ENCODE measurements at places on chromosomes 1 and 21.

GRCh38 chr1:117061986-117062415, 1.9 kb downstream of the TTF2 start:
- DNase-seq: no peak

GRCh38 chr1:243244432-243244841, 10.6 kb downstream of the CEP170 start:
- DNase-seq: no peak

- peak; percentile 84 for DNase-seq
Measured at GRCh38 chr1:202807926-202808757, at the start of gene KDM5B. TSS of gene KDM5B (minus strand) at chr1:202808421. CDS start at chr1:202808305, 116 bp downstream.

GRCh38 chr21:26572702-26573381, at the start of gene CYYR1:
TSS of gene CYYR1 (minus strand) at chr21:26573286. CDS start at chr21:26572940, 346 bp downstream.
- peak; percentile 68 for DNase-seq

GRCh38 chr1:198867182-198867581, 228.3 kb downstream of the PTPRC start:
- DNase-seq: no peak

- DNase-seq: no peak
Measured at GRCh38 chr1:109886827-109887226, 23.8 kb upstream of the CSF1 start.

DNA sequence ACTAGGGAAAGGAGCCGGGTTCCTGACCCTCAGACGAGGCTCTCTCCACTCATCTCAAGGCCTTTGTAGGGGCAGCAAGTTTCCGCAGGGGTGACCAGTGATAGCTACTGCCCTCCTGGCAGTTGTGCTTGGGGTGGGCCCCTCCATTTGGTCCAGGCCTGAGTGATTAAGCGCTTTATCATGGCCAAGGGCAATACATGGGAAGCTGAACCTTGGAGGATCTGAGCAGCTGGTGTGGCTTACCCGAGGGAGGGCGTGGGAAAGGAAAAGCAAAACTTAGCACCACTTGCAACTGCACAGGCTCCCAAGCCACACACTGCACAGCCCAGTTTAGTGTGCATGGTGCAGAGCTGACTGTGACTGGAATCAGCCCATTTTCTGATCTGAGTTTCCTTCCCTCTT, 47.8 kb downstream of the GADD45A start:
- DNase-seq: no peak

DNA sequence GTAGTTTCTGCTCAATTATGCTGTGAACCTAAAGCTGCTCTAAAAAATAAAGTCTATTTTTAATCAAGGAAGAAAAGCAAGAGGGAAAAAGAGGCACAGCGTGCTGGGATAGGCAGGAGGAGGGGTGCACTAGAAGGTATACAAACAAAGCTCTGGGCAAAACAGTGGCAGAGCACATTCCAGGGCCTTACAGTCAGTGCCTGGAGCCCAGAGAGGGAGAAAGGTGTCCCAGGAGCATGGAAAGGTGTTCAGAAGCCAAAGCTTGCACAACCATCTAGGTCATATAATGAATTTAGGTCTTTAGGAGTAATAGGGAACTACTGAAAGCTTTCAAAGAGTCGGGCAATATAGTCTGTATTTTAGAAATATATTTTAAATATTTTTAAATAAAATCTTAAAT, 163.6 kb upstream of the PALMD start:
- no peak for DNase-seq

GRCh38 chr1:232853994-232854797, 49.0 kb downstream of the MAP10 start:
- no peak for DNase-seq

GRCh38 chr1:84892705-84893618, at the start of gene LPAR3:
TSS of gene LPAR3 (minus strand) at chr1:84893206. CDS start at chr1:84866120, 27,086 bp downstream.
- DNase-seq: peak; percentile 54

DNA sequence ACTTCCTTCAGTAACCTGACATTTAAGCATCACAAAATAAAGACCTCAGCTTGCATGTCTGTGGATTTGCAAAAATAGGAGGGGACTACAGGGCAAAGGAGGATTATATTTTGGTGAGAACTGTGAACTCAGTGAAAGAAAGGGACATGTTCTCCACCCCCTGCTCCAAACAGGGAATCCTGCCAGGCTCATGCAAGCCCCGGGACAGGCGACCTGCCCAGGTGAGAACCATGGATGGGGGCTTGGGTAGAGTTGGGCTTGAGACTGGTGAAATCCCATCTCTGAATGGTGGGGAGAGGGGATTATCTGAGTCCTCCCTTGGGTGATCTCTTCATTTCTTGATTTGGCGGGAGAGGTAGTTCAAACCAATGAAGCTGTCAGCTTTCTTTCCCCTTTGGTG, 110.1 kb downstream of the SUSD4 start:
- no peak for DNase-seq

- DNase-seq: no peak
Measured at GRCh38 chr1:188061881-188062280, 1233.1 kb downstream of the PLA2G4A start.

DNA sequence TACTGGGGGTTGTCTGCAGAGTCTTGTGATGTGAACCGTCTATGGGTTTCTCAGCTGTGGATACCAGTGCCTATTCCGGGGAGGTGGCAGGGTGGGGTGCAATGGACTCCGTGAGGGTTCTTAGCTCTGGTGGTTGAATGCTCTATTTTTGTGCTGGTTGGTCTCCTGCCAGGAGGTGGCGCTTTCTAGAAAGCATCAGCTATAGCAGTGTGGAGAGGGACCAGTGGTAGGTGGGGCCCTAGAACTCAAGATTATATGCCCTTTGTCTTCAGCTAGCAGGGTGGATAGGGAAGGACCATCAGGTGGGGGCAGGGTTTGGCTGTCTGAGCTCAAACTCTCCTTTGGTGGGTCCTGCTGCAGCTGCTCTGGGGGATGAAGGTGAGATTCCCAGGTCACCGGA, 127.3 kb upstream of the PLD5 start:
- DNase-seq: no peak

GRCh38 chr1:234498448-234499118, 19.6 kb upstream of the TARBP1 start:
- no peak for DNase-seq

GRCh38 chr21:43193651-43194302, 25.0 kb downstream of the CRYAA start:
- peak; percentile 50 for DNase-seq

- DNase-seq: no peak
Measured at GRCh38 chr1:208437401-208437800, 193.2 kb upstream of the PLXNA2 start.

- DNase-seq: no peak
Measured at GRCh38 chr1:63827411-63828321, 53.8 kb downstream of the ROR1 start.

DNA sequence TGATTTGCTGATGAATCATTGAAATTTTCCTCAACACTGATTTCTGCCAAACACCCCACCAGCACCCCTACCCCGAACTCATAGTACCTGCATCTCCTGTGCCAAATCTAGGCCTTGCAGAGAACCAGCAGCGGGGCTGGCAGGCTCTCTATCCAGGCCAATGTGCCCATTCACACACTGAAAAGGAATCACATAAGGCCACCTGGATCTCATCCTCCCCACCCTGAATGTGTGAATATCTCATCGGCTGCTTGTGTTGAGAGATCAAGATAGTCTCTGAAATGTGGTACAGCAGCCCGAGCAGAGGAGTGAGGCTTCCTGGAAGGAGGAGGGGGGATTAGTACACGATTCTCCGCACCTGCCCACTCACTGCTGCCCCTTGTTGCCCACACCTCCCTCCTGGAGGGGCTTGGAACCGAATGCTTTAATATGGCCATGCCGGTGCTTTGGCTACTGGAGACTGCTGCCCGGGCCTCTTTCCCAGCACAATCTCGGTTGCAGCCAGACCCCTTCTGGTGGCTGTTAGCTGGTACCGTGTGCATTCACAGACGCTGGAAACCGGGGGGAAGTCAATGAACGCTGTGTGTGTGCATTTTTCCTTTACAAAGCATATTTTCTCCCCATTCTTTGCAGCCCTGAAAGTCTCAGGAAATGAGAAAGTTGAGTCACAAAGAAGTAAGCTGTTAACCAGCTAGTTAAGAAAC, 619.5 kb downstream of the MATN1 start:
- DNase-seq: no peak

DNA sequence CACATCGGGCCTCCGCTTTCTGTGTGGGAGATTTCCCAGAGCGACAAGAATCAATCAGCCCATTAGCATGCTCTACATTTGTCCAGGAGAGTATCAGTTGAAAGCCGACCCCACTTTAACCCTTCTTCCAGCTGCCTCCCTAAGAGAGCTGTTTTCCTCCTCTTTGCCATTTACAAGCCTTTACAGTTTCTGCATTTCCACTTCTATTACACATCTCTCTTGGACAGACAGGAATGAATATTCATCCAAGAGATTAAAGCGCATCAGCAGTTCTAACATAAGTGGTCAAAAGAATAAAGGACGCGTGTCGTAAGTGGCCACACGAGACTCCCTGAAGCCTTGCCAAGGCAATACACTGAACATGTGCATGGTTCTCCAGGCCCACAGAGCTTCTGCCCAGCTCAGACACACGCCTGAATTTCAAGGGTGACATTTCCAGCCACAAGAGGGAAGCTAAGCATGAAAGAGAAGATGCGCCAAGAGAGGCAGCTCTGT, 47.3 kb downstream of the FAM78B start:
- no peak for DNase-seq

DNA sequence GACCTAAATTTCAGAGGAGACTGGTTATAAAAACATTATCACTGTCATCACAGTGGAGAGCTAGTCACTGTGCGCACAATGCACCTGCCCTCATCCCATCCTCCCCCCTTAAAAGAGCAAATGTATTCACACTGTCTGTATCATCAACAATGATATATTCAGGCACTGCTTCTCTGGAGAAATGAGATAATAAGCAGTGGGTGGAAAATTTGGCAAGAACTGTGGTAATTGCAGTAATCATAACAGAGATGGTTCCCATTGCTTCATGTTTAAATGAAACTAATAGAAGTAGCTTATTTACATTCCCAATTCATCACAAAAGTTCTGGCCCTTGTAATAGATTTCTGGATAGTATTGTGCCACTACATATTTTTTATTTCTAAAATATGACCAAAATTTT, 867.4 kb upstream of the ADGRL2 start:
- DNase-seq: no peak

- no peak for DNase-seq
Measured at GRCh38 chr1:54375712-54376429, 30.3 kb downstream of the SSBP3 start.

- DNase-seq: peak; percentile 79
Measured at GRCh38 chr1:7070389-7071029, 285.3 kb downstream of the CAMTA1 start.

- peak; percentile 76 for DNase-seq
Measured at GRCh38 chr1:204410688-204411450, 748 bp downstream of the PPP1R15B start.

- DNase-seq: no peak
Measured at GRCh38 chr1:118556936-118557335, 371.9 kb upstream of the SPAG17 start.

- no peak for DNase-seq
Measured at GRCh38 chr1:247288341-247288740, 32.5 kb downstream of the VN1R5 start.

GRCh38 chr1:107546576-107546975, 405.7 kb downstream of the NTNG1 start:
- no peak for DNase-seq

GRCh38 chr1:55194851-55195250, 20.3 kb downstream of the USP24 start:
- DNase-seq: no peak

GRCh38 chr1:46606255-46606965, 2.3 kb upstream of the MKNK1 start:
- DNase-seq: no peak

DNA sequence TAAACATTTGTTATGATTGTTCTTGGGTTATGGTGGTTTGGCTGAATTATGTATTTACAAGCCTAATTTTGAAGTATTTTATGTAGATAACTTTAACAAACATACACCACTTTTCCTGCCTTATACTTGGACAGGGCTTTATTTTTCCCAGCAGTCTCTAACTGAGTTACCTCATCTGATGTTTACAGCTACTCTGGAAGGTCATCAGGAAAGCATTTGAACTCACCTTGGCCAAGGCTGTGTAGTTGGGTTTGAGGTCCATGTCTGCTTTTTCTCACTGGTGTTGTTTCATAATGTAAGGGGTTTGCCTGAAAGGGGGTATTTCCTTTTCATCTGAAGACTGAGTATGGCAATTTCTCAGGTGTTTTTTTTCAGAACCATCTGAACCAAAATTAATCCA, 193.5 kb downstream of the RWDD3 start:
- no peak for DNase-seq

DNA sequence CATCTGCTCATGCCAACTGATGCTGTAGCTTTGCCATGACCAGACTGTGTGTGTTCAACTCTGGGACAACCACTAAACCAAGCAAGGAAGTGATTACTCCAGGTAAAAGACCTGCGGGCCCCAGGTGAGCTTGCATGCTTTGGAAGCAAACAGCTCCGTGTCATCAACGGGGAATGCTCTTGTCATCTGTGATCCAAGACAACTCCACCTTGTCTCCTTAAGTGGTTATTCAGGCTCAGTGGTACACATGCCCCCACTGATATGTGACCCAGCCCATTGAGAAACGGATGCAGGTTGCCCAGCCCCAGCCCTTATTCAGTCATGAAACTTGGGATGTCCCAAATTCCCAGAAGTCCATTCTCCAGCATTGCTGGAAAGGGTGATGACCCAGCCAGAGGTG, 89.0 kb downstream of the TIAM1 start:
- no peak for DNase-seq

DNA sequence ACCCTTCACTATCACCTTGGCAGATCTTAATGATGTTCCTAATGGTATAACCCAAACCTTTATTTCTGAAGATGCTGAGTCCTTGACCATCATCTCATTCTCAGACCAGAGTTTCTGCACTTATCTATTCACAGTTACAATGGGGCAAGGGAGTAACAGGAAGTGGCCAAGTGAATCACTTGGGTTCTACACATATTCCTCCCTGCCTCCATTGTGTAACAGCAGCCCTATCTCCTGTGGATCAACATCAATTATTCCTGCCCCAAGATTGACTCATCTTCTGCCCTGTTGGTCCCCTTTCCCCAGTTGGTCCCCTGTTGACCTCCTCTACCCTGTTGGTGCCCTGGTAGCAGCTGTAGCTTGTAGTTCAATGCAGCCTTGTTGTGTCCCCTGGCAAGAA, 10.3 kb upstream of the S100A7 start:
- no peak for DNase-seq

DNA sequence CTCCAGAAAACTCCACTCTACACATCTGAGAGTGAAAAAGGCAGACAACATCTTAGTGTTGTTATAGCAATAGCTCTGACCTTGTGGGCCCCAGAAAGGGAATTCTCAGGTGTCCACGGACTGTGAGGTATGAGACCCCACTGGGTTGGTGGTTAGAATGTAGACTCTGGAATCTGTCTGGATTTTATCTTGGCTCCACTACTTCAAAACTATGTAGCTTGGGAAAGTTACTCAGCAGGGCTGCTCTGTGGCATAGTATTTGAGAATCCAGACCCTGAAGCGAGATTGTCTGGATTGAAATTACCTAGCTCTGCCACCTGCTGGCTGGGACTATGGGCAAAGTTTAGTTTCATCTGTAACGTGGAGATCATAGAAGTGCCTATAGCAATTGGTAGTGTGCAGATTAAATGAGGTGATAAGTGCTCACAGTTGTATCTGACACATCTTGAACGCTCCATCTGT, 25.8 kb downstream of the PRDM2 start:
- no peak for DNase-seq

- DNase-seq: peak; percentile 82
Measured at GRCh38 chr1:22772014-22772413, 61.4 kb downstream of the EPHB2 start.

- no peak for DNase-seq
Measured at GRCh38 chr1:220182656-220183055, 88.7 kb downstream of the IARS2 start.
